ENCODE measurements at places on chromosomes 3 and 15. TPM values are rescaled to one million over a fixed set of nuclear protein-coding genes. Genes with fewer than 3 reads are reported as not detected.

Gene KLHL6
- not detected for total RNA-seq

Gene CPNE9
- total RNA-seq, result 0.27 TPM

Gene MUC20
- 61.4 TPM for total RNA-seq

Gene SAXO2
- 0.79 TPM for total RNA-seq

Gene AMOTL2
- 200 TPM for total RNA-seq

Gene AADAC
- total RNA-seq, result not detected

Gene TRIM71
- 2.4 TPM for total RNA-seq

Gene EAF2
- total RNA-seq, result 1.5 TPM

Gene SERPINI2
- not detected for total RNA-seq

Gene GOLGA6L10
- total RNA-seq, result 0.84 TPM

Gene TMEM45A
- 10.5 TPM for total RNA-seq

Gene SCG5
- 59.1 TPM for total RNA-seq

Gene ROPN1
- not detected for total RNA-seq

Gene PIERCE2
- 5.2 TPM for total RNA-seq

Gene PLIN1
- not detected for total RNA-seq

Gene GUCA1C
- total RNA-seq, result not detected

Gene CSPG5
- total RNA-seq, result 0.48 TPM

Gene KBTBD13
- total RNA-seq, result not detected

Gene NRROS
- total RNA-seq, result 2.5 TPM

Gene ACKR2
- 6.2 TPM for total RNA-seq

Gene SPSB4
- 0.67 TPM for total RNA-seq

Gene PARP6
- total RNA-seq, result 45.0 TPM

Gene ADGRG7
- not detected for total RNA-seq

Gene CGNL1
- total RNA-seq, result 2.8 TPM

Gene CPLX3
- not detected for total RNA-seq

Gene BOC
- total RNA-seq, result 3.4 TPM

Gene PCSK6
- total RNA-seq, result 8.4 TPM

Gene ZMYND10
- total RNA-seq, result 1.7 TPM

Gene SEMA3G
- total RNA-seq, result 0.21 TPM

Gene PLOD2
- total RNA-seq, result 38.5 TPM

Gene ARGFX
- not detected for total RNA-seq

Gene ADAMTS7
- 27.4 TPM for total RNA-seq

Gene ITIH1
- total RNA-seq, result not detected

Data from kidney epithelial cell (primary cell).